Activated CD4-positive, alpha-beta T cell treated with anti-CD3 and anti-CD28 coated beads, Interleukin-2, amount 50 U/mL, for 16 hours (primary cell): ENCODE measurements at places on chromosomes 11 and 22.
A peak's percentile ranks its signal among the peaks of the same experiment; 100 is the strongest.

GRCh38 chr22:31754813-31755212, 994 bp downstream of the DEPDC5 start:
- DNase-seq: no peak

GRCh38 chr22:26656891-26657851, at the start of gene MIAT:
TSS of gene MIAT (plus strand) at chr22:26657588.
- peak; percentile 68 for DNase-seq

GRCh38 chr22:40368836-40369235, 1.6 kb upstream of the SGSM3 start:
- no peak for DNase-seq

DNA sequence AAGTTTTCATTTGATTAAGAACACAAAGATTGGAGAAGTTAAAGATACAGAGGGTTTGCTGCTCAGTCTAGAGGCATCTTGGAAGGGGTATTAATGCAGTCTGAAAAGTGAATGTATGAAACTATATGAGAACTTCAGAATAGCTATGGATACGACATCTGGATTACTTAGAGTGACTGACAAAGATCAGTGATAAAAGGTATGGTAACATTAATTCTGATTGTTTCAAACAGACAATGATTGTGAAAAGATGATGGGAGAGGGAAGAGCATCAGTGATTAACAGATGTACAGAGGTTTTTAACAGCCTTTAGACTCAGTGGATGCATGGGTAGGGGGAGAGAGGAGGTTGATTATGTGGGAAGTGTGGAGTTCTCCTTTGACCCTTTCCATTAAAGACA, 919.4 kb upstream of the CNTN5 start:
- DNase-seq: no peak

DNA sequence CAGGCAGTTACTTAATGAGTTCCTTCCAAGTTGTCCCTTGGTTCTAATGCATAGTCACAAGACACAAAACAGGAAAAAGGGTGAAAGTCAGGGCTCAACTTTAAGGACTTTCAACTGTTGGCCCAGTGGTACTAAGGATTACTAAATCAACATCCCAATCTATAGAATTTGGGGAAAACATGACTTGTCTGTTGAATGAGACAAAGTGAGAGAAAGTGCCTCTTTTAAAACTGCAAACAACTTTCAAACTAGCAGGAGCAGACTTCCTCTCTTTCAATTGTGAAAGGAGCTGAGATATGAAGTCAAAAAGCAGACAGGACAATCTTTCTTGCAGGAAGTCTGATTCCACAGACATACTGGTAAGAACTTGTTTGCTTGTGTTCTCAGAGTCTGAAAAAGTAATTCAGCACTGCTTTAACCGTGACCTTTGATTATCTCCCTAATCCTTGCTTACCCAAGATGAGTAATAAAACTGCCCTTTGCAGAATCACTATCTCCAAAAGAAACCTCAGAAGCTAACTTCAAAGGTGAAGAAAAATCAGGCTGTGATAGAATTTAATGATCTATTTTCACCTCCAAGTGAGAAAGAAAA, 960.7 kb upstream of the RAG2 start:
- DNase-seq: no peak

- DNase-seq: no peak
These were observed 37.4 kb upstream of the TOLLIP start for GRCh38 chr11:1346669-1347390.

GRCh38 chr11:2142300-2142759, 3.1 kb upstream of the IGF2 start:
- no peak for DNase-seq

- DNase-seq: no peak
These were observed 25.3 kb upstream of the KRTAP5-6 start for GRCh38 chr11:1671658-1672057.

GRCh38 chr11:62487738-62488551, 58.7 kb downstream of the AHNAK start:
- DNase-seq: no peak

DNA sequence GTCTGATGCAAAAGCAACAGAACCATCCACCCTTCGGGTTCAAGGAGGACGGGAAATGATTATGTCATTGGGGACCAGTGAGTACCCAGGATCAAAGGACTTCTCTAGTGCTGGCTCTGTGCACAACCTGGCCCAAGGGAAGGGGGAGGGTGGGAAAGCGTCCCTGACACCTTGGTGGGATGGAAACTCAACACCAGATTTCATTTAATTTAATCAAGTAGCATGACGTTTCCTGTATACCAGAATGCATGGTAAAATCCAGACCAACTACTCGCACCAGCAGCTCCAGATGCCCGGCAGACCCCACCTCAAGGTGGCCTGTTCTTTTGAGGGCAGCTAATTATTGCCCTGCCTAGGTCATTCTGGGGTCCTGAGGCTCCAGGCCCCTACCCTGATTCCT, 385.1 kb downstream of the CADM1 start:
- DNase-seq: no peak

DNA sequence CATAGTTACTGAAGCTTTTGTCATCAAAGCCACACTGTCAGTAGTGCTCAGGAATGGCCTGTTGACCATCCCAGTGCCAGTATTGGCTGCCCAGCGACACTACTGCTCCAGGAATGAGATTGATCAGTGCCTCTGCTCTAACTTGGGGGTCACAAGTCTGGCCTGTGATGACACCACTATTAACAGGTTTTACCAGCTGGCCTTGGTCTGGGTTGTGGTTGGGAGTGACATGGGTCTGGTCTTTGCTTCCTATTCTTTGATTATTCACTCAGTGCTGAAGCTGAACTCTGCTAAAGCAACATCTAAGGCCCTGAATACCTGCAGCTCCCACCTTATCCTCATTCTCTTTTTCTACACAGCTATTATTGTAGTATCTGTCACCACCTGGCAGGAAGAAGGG, 21.5 kb downstream of the OR56B4 start:
- DNase-seq: no peak

DNA sequence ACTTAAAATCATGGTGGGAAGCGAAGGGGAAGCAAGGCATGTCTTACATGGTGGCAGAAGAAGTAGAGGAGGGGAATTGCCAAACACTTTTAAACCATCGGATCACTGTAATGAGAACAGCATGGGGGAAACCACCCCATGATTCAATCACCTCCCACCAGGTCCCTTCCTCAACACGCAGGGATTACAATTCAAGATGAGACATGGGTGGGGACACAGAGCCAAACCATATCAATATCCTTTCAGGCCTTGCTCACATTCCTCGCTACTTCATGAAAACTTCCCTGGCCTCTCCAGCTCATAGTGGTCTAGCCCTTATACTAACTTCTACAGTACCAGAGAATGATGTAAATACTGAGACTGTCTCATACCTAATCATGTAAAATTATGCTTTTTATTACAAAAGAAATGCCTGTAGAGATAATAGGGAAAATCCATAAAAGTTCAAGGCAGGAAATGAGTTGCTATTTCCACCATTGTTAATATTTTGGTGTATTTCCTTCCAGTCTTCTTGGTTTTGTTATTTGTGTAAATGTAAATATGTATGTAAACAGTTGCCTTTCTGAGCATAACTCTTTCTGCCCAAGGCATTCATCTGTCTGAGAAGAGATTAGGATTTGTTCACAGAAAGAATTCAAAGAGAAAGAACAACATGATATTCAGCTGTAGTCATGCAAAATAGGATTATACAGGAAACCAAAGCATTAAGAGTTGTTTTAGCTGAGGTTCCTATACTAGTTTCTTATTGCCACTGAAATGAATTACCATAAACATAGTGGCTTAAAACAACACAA, 104.3 kb upstream of the LDLRAD3 start:
- DNase-seq: no peak

DNA sequence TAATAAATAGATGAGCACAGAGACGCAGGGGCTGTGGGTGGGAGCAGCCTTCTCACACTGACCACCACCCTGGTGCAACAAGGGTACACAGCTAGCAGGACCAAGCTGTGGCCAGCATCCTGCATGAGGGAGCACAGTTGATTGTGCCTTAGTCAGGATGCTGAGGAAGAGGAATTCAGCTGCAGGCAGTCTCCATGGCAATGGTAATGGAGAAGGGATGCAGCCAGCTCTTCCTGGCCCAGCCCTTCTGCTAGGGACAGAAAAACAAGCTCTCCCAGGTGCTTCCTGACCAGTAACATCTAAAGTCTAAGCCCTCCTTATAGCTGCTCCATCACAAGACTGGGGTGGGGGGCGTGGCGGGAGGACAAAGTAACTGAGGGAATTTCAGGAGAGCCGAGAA, 363.5 kb downstream of the BUD13 start:
- no peak for DNase-seq

DNA sequence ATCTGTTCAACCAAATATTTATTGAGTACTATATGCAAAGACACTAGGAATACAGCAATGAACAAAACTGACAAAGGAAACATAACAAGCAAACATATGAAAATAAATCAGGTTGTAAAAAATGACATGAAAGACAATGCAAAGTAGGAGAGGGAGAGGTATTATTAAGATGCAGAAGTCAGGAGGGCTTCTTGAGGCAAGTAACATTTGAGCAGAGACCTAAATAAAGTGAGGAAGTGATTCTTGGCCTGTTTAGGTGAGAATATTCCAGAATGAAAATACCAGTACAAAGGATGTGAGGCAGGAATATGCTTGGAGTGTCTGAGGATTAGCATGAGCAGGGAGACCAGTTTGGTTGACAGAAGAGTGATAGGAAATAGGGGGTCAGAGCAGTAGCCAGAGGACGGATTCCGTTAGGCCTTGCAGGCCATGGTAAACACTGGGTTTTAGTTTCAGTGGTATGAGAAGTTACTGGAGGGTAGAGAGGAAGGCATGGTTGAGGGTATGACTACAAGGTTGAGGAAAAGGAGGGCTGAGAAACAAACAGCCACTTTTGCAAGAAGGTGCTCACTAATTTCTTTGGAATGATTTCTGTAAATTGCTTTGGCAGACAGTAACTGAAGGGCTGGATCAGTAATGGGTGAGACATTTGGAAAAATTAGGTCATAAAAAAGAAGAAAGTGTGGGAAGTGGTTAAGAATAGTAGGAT, 191.9 kb downstream of the SWAP70 start:
- DNase-seq: no peak

GRCh38 chr11:61265357-61265756, 24.4 kb downstream of the PGA5 start:
- DNase-seq: no peak

DNA sequence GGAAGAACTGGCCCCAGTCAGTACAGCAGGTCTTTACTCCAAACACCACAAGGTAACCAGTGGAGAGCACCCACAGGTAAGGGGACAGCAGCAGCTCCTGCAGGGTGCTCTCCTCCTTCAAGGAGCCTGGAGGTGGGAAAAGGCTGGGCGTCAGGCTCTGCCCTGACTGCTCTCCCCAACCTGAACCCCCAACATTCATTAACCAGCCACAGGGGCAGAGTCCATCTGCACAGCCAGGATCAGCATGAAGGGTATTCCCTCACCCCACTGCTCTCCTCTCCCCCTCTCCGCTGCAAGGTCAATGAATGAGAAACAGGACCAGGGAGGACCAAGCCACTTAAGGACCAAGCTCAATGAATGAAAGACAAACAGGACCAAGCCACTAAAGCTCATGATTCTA, 3.7 kb downstream of the SLC37A4 start:
- DNase-seq: no peak

DNA sequence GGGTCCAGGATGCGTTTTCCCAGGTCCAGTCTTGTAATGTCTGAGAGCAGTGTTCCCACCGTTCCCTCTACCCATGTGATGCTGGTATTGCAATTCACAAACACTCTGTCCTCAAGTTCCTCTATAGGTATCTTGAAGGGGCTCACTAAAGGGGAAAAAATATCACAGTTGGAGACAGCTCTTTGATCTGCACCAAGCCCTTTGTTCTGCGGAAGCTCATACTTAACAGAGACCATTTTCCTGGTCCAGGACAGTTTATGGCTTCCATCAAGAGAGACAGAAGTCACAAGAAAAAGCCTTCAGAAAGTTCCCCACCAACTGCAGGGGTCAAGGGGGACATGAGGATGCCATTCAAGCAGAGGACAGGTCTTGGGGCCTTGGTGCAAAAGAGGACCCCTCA, 2.1 kb downstream of the CD3D start:
- DNase-seq: no peak

- DNase-seq: no peak
These were observed 58.7 kb upstream of the KIRREL3 start for GRCh38 chr11:127059286-127059685.

GRCh38 chr22:37973271-37974170, 10.8 kb downstream of the SOX10 start:
- no peak for DNase-seq

- DNase-seq: no peak
These were observed 17.6 kb downstream of the PRDM11 start for GRCh38 chr11:45163956-45164575.

DNA sequence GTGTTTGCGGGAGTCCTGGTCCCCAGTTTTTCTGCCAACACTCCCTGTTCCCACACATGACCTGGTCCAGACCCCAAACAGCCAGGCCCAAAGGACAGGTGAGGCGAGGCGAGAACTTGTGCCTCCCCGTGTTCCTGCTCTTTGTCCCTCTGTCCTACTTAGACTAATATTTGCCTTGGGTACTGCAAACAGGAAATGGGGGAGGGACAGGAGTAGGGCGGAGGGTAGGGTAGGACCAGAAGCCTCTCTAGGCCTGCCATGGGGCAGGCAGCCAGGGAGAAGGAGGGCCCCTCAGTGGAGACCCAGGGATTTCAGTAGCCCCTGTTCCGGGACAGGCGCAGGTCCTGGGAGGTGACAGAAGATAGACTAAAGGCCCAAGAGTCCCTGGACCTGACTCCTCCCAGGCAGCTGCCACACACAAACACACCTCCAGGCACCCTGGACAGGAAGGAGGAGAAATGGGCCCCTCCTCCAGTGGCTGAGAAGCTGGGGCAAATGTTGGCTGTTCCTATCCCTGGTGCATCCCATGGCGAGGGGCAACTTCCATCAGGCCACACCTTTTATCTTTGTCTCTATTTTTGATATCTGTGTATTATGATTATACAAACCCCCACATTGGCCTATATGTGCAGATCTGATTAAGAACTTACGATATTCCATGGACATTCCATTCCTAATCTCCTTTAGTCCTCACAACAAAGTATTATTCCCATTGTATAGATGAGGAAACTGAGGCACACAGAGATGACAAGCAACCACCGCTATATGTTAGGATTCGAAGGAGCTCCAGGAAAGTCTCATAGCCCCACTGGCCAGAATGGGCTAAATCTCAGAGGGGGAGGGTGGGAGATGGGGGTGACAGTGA, 626 bp upstream of the F2 start:
- DNase-seq: no peak

GRCh38 chr22:44371741-44372525, 59.2 kb upstream of the SHISAL1 start:
- DNase-seq: no peak

GRCh38 chr11:118295815-118296454, 8.6 kb upstream of the CD3E start:
- DNase-seq: peak; percentile 54

DNA sequence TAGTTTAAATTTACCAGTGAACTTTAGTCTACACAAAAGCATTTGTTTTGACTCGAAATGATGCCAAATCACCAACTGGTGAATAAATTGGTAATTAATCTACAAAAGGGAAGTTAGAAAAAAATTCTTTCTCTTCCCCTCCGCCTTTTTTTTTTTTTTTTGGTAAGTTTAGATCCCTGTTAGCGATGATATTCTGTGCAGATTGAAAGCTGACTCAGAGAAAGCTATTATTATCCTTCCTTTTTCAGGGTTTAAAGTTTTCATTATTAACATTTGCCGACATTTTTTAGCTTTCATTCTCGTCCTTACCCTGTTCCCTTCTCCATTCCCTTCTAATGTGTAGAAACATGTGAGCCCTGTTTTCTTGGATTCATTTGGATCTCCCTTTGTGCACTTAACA, 16.8 kb upstream of the NUP160 start:
- DNase-seq: no peak

- DNase-seq: no peak
These were observed 9.6 kb upstream of the CCDC89 start for GRCh38 chr11:85695546-85695945.
